ENCODE measurements at places on chromosomes 7 and 10. TPM values are rescaled to one million over a fixed set of nuclear protein-coding genes. Genes with fewer than 3 reads are reported as not detected.

ARMC3 gene
- polyA plus RNA-seq, result not detected

OPN1SW gene
- not detected for polyA plus RNA-seq

CXCL12 gene
- 11.6 TPM for polyA plus RNA-seq

GLUD1 gene
- polyA plus RNA-seq, result 76.8 TPM

SLC25A40 gene
- polyA plus RNA-seq, result 8.1 TPM

MRLN gene
- not detected for polyA plus RNA-seq

ASB10 gene
- polyA plus RNA-seq, result not detected

DPYSL4 gene
- 1.7 TPM for polyA plus RNA-seq

BLNK gene
- 20.2 TPM for polyA plus RNA-seq

EEPD1 gene
- 17.4 TPM for polyA plus RNA-seq

COL26A1 gene
- not detected for polyA plus RNA-seq

FGFBP3 gene
- polyA plus RNA-seq, result 0.80 TPM
